Astrocyte of the spinal cord (primary cell): ENCODE measurements at places on chromosomes 5 and 9.
A peak's percentile ranks its signal among the peaks of the same experiment; 100 is the strongest.

DNA sequence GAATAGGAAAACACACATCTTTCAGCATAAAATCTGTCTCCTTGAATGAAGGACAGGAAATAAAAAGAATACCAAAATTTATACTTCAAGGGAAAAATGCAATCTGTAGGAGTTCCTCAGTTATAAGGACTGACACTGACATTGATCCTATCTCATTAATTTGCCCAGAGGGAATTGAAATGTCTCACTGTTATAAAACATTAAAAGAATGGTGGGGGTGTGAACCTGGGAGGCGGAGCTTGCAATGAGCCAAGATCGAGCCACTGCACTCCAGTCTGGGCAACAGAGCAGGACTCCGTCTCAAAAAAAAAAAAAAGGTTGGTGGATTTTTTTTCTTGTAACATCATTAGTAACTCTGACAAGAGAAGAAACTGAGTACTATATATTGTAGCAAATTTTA is 60.8 kb downstream of the TTLL11 start:
- no peak for DNase-seq

- no peak for DNase-seq
Measured at GRCh38 chr5:174409070-174409469, 315.3 kb upstream of the MSX2 start.

GRCh38 chr5:62395210-62395950 is 8.3 kb downstream of the DIMT1 start:
- DNase-seq = peak; percentile 52

- DNase-seq = no peak
Measured at GRCh38 chr9:123678038-123678877, 251.7 kb downstream of the DENND1A start.

DNA sequence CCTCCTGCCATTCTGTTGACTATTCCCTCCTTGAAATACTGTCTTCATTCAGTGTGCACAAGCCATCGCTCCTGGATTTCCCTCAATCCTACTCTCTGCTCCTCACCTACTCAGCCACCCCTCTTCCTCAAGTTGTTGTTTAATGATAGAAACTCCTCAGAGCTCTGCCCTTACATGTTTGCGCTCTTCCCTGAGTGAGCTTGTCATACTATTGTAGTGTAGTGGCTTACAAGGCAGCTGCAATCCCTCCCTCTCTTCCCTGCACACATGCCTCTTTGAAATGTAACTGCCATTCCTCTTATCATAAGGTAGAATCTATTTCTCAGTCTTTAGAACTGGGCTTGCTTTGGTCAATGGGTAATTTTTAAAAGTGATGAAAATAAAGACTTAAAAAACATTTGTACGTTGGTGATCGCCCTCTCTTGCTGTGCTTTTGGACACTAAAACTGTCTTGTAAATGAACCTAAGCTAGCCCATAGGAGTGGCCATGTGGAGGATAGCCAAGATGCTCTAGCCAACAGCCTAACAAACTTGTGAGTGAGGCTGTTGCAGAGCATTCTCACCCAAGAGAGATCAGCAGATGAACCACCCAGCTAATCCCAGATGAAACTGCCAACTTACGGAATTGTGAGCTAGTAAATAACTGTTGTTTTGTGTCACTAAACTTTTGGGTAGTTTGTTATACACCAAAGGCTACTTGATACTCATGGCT is 18.1 kb upstream of the SMAD5 start:
- no peak for DNase-seq

DNA sequence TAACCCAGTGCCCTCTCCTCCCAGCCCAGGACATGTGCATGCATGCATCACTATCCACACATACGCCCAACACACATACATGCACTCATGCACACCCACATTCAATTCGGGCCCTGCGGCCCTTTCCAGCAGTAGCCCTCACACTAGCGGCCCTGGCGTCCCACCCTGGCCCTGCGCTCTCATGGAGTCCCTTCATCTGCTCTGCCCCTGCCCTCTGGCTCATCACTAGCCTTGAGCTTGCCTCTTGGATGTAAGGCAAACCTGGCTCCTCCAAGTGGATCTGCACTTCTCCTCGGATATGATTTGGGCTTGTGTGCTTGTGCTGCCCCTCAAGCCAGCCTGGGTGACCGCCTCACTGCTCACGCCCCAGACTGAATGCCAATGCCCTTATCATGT is 147.2 kb downstream of the SEC61B start:
- DNase-seq = no peak

GRCh38 chr9:121979736-121980135 is 113.4 kb downstream of the TTLL11 start:
- DNase-seq = no peak

GRCh38 chr9:72809586-72809985 is 143.3 kb downstream of the ALDH1A1 start:
- no peak for DNase-seq

GRCh38 chr9:22114956-22115355 is 105.9 kb upstream of the CDKN2B start:
- DNase-seq = peak; percentile 33

DNA sequence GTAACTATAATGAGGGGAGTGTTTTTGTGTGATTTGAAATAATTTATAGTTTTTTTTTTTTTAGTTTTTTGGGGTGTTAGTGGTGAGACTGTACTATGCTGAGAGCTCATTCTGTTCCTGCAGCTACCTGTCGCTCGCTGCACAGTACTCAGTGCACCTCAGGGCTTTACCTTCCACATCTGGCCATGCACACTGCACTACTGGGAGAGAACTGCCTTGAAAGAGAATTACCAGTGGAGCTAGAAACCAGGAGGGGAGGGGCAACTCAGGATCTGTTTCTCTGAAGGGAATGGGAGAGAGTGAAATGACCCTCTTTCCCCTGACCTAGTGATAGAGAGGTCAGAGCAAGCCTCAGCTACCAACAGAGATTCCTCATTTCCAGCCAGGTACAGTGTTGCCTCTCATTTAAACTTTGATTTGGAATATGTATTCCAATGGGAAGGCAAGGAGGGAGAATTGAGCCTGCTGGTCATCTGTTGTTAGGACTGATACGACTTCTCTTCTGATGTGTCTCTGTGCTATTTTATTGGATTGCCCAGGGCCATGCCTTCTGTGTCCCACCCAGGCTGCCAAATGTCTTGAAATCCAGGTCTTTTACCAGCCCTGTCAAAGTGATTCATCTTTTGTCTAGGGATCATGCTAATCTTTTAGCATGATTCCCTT is 8.9 kb downstream of the ATG10 start:
- DNase-seq = no peak

DNA sequence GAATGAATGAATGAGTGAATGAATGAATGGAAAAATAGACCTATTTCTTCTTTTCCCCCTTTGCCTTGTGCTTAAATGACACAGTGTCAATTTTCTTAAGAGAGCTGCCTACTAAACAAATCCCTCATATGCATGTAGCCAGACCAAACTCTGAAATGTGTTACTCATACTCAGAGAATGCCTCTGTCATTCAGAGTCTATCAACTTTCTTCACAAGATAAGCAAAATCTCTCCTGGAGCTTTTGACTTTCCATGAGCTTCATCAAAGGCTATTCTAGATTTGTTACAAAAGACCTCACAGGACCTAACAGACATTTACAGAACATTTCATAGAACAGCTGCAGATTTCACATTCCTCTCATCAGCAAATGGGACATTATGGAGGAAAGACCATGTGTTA is 275.7 kb upstream of the MSX2 start:
- no peak for DNase-seq

DNA sequence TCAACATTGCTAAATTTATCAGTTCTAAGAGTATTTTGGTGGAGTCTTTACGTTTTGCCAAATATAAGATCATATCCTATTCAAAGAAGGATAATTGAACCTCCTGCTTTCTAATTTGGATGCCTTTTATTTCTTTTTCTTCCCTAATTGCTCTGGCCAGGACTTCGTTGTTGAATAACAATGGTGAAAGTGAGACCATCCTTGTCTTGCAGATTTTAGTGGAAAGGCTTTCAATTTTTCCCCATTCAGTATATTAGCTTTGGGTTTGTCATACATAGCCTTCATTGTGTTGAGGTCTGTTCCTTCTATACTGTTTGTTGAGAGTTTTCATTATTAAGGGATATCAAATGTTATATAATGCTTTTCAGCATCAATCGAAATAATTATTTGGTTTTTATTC is 1974.2 kb upstream of the ACO1 start:
- DNase-seq = no peak

DNA sequence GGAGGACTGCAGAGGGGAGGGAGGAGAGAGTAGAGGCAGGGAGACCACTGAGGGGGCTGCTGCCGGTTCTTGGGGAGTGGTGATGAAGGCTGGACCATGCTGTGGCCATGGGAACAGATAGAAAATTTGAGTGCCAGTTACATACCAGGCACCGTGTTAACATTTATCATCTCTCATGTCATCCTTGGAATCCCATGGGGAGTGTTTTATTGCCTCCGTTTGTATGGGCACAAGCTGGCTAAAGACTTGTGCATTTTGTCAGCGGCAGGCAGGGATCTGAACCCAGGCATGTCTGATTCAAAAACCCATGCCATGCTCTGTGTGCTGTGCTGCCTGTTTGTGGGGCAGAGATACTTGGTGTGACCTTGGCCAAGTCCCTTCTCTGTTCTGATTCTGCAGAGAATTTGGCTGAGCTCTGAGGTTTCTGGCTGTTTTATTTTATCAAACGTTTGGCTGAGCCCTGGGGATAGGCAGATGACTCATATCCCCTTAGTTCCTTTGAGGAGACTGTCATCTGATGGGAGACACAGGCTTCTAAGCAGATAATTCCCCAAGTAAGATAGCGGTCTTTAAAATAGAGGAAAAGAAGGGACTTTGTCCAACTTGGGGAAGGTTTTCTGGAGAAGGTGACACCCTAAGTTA is 22.2 kb downstream of the COL27A1 start:
- peak; percentile 62 for DNase-seq

GRCh38 chr5:63613442-63613841 is 348.8 kb downstream of the HTR1A start:
- no peak for DNase-seq

DNA sequence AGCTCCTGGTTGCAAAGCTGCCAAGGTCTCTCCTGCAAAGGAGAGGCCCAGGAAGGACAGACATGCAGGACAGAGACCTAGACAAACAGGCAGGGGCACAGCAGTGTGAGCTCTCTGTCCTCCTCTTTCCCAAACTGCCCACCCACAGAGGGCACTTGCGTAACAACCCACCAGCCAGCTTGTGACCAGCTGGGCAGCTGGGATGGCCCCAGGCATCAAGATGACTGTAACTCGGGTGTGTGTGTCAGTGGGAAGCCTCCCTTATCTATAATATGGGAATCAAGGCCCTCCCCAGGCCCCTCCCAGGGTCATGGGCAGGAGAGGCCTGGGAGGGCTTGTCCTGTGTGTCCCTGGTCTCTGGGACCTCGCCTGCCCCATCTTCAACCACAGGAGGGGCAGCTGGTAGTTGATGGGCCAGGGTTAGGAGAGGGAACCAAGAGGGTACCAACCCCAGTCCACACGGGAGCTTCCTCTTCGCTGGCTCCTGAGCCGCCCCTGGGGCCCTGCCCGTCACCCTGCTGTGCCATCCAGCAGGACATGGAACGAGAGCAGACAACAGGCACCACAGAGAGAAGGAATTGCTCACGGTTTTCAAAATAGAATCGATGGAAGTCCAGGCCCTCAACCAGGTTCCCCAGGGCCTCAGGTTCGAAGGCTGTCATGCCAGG is 37.9 kb downstream of the SLC6A7 start:
- no peak for DNase-seq

- peak; percentile 65 for DNase-seq
Measured at GRCh38 chr5:138641547-138642298, 66.5 kb upstream of the HSPA9 start.

DNA sequence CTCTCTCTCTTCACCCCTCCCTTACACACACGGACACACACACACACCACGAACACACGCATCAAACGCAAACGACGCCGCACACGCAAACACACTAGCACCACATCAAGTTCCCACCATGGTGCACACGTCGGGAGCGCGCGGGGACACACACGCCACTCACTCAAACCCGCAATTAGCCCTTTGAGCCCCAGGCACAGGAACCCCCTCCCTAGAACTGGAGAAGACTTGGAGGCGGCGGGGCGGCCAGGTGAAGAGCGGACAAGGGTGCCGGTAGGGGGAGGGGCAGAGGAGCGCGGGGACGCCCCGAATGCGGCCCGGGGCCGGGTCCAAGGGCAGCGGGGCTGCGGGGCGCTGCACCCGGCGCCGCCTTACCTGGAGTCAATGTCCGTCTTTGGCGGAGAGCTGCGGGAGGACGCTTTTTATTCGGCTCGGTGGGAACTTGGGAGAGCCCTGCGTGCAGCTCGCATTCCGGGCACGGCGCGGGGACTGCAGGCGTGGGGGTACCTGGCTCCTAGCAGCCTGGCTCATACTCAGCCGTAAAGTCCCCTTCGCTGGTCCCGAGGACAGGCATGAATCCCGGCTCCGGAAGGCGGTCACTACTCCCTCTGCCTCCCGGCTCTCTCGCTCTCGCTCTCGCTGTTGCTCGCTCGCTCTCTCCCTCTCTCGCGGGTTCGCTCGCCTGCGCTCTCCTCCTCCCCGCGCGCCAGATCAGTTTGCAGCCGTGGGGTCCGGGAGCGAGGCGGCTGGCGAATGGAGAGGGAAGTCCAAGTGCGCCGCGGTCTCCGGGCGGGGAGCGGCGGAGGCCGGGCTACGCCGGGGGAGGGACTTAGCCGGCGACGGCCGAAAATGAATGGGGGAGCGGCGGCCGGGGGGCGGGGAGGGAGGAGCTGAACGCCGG is at the start of gene BRINP1:
BRINP1 (minus strand) TSS at position 755 of the 901 bp plus-strand sequence. CDS start 56,080 bp downstream, outside the sequence.
- DNase-seq = peak; percentile 23

DNA sequence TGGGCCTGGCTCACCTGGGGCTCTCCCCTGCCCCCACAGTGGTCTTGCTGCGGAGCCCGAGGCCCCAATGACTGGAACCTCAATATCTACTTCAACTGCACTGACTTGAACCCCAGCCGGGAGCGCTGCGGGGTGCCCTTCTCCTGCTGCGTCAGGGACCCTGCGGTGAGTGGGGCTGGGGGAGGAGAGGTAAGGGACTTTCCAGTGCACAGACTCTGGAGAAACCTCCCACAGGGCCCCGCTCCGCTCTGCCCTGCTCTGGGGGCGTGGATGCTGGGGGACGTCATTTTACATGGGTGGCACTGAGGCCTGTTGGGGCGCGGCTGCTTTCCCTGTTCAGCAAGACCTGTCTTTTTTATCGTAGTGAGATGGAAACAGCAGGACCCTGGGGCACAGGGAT is 7.6 kb downstream of the TSPAN17 start:
- no peak for DNase-seq

GRCh38 chr5:167998148-167998767 is 293.2 kb upstream of the WWC1 start:
- peak; percentile 35 for DNase-seq

GRCh38 chr5:169812786-169813185 is 167.5 kb downstream of the INSYN2B start:
- DNase-seq = no peak

- no peak for DNase-seq
Measured at GRCh38 chr5:35365758-35366157, 135.5 kb upstream of the PRLR start.

GRCh38 chr9:97556721-97557605 is 55.5 kb downstream of the TMOD1 start:
- DNase-seq = no peak

DNA sequence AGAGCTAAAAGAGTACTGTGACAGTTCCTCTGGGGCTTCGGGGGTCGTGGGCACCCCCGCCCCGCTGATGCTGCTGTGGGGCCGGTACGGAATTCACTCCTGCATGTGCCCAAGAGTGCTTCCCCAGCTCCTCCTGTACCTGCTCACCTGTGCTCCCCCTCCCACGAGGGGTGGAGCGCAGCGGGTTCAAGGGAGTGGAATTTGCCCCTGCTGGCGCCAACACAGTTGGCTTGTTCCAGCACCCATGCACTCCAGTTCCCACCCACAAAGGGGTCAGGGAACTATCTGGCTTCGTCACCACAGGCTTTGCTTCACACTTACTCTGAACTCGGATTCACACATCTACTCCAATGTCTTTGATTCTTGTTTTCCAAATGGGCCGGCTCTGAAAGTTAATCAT is 1086.9 kb upstream of the CDH6 start:
- DNase-seq = no peak
